Left cardiac atrium (tissue), 4 donors: ENCODE measurements at places on chromosomes 4 and X. TPM values are rescaled to one million over a fixed set of nuclear protein-coding genes. Genes with fewer than 3 reads are reported as not detected.

The SHROOM4 gene
- total RNA-seq, result 19.0 TPM

The NSUN7 gene
- 4.2 TPM for total RNA-seq

The ODAPH gene
- total RNA-seq, result not detected

The SPON2 gene
- total RNA-seq, result 14.0 TPM

The FGF5 gene
- not detected for total RNA-seq

The HAUS7 gene
- 22.2 TPM for total RNA-seq

The UBE2K gene
- total RNA-seq, result 60.9 TPM

The DMRTC1B gene
- total RNA-seq, result not detected

- DNase-seq, result no peak
These were observed 123.0 kb upstream of the PLS3 start for GRCh38 chrX:115437841-115438595.

DNA sequence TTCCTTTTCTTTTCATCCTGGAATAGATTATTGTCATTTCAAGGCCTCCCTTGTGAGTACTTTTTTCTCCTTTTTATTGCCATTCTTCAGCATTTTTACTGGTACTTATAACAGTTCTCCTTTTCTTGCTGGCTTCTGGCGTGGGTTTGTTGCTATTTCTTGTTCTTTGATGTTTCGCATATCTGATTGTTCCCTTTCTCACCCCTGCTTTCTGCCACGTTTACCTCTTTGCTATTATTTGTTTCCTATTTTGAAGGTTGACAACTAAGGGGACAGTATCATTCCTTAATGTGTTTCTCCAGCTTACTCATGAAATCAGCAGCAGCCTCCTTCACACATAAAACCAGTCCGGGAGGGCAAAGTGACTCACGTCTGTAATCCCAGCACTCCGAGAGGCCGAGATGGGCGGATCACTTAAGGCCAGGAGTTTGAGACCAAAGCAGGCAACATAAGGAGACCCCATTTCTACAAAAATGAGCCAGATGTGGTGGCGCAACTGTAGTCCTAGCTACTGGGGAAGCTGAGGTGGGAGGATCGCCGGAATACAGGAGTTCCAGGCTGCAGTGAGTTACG, 72.6 kb downstream of the DMD start:
- DNase-seq, result no peak

- DNase-seq, result no peak
These were observed 321.6 kb upstream of the PCDH10 start for GRCh38 chr4:132827522-132827921.

DNA sequence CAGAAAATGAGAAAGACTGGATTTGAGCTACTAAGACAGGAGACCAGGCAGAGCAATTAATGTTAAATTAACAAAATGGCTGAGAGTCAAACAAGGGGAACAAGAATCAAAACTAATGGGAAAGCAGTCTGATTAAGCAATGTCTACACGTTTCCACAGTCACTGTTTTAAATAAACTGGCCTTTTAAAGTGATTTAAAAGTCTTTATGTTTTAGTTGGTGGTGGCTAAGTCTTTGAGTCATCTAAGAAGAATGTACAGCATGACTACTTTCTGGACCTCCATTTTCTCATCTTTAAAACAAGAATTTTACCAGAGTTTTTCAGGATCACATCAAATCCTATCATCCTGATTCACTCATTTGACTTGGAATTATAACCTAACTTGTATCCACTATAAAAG, 233.8 kb downstream of the ENOX2 start:
- no peak for DNase-seq

- peak; percentile 74 for DNase-seq
These were observed 657 bp upstream of the ANKRD50 start for GRCh38 chr4:124713185-124713592.

DNA sequence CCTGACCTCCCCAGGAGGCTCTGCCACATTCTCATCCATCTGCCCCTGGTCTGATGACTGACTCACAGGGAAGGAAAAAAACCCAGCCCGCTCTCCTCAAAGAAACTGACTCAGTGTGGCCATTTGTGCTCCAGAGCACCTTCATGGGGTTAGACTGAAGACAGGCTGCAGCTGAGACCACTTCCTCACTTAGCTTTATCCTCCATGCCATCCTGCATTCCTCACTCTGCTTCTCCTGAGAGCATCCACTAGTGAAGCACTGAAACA, 35.9 kb upstream of the HPSE start:
- DNase-seq, result no peak

DNA sequence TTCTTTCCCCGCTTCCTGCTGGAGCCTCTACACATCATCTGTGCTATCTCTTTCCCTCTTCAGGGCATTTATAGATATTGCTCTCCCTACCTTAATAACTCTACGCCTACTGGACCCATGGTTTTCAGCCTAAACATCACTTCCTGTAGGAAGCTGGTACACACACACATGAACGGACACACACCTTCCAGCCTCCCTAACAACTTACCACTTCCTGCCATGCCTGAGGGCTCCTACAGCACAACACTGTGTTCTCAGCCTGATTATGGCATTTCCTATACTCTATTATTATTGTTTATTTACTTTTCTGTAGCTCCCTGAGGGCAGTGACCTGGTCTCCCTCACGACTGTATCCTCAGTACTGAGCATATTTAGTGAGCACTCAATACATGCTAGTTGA, 163.6 kb upstream of the MAP3K15 start:
- DNase-seq, result no peak

GRCh38 chrX:17669458-17669857, 67.8 kb upstream of the SCML1 start:
- no peak for DNase-seq

- DNase-seq, result no peak
These were observed 9.0 kb downstream of the KLHL8 start for GRCh38 chr4:87211249-87211952.

- no peak for DNase-seq
These were observed 290.3 kb upstream of the LDB2 start for GRCh38 chr4:17188547-17189400.

DNA sequence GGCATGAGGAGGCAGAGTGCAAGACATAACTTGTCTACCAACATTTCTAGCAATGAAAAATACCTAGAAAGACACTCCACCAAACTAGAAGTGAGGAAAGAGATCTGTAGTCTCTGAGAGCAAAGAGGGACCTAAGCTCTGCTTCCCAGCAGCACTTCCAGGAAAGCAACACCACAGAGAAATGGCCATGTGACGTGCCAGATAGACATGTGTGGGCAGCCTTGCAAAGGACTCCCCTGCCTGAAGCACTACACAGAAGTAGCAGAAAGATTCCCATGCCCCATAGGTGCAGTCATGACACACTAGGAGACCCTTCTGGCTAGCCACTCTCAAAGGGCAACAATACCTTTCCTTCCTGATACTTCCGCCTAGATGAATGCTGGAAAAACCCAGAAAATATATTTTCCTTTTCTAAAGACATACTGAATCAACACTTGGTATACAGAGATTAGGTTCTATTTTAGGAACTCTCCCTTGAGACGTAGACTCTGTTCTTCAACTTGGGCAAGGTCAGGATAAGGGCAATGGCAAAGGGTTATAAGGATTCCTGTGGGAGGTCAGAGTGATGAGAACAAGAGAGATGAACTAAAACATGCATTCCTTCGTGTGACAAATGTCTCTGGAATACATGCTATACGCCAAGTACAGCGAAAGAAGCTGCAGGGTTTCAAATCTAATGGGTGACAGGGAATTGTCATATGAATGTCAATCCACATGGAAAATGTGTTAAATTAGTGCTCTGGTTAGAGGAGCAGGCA, 187.5 kb upstream of the ETNPPL start:
- no peak for DNase-seq

DNA sequence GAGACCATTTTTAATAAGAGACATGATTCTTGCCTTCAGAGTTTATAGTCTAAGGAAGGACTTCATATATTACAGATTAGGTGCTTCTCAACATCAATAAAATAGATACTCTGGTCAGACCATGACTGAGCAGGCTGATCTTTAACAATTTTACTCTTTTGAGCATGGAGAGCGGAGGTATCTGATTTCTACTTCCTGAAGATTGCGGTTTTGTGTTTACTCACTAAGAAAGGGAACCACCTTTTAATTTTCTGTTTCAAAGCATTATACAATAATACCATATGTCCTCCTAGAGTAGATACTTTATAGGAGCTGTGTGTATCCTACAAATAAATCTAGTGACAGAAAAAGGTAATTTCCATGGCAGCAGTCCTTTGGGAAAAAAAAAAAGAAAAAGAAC, 12.5 kb downstream of the MORC4 start:
- no peak for DNase-seq

DNA sequence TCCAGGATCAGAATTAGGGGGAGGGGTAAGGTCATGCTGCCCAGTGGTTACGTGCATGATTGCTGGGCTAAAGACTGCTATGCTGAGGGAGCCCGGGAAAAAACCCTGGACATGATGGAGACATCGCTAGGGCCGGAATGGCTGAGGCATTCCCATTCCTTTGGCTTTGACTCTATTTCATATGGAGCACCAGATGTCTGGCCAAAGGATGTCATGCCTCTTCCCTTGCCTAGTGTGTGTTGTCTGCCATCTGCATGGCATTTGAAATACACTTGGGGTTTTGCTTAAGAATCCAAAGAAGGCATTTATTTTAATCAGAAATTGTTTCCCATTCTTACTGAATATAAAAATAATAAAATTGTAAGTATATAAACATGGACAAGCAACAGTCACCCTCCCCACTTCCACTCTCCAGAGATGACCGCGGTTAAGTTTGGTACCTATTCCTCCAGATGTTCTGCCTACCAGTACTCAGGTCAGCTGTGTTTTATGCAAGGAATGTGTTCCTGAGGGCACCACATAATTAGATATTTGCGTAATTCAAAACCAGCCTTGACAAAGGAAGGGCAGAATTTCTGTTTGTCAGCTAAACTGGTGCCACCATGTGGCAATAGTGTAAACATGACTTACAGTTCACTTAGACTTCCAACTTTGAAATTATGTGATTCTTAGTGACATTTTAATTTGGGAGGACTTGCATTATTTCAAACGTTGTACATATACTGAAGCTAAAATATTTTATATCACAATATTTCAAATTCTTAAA, 105.9 kb downstream of the CT47B1 start:
- DNase-seq, result no peak

GRCh38 chrX:65609237-65609636, 58.2 kb upstream of the MSN start:
- no peak for DNase-seq

DNA sequence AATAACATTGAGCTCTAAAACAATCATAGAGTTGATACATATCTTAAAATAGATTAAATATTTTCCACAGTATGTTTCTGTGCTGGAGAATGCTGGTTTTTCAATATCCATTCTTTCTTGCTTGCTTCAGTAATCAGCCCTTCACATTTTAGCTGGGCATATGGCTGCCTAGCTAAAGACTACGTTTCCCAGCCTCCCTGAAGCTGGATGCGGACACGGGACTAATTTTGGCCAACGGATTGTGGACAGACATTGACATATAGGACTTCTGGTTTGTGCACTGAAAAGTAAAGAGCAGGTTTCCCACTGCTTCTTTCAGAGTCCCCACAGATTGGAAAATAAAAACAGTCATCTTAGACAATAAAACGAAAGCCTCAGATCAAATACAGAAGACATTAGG, 97.3 kb downstream of the COL25A1 start:
- no peak for DNase-seq

GRCh38 chrX:119273420-119274192, 37.5 kb downstream of the PGRMC1 start:
- DNase-seq, result peak; percentile 50

- no peak for DNase-seq
These were observed 8.2 kb downstream of the GSX2 start for GRCh38 chr4:54107951-54108748.

DNA sequence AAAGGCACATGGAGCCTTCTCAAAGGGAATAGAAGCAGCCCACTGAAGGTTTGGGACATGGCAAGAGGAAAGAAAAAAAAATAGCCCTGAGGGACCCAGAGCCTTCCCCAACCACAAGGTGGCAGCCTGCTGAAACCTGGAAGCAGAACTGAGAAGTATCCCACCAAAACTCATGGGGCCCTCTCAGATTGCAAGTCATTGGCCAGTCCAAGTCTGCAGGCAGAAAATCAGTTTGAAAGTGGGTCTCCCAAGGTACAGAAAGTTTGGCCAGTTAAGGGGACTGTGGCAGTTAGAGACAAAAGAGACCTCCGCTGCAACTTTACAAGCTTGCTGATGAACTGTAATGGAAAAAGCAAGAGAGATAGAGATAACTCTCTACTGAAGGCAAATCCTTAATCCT, 155.8 kb downstream of the ANTXR2 start:
- DNase-seq, result peak; percentile 31

DNA sequence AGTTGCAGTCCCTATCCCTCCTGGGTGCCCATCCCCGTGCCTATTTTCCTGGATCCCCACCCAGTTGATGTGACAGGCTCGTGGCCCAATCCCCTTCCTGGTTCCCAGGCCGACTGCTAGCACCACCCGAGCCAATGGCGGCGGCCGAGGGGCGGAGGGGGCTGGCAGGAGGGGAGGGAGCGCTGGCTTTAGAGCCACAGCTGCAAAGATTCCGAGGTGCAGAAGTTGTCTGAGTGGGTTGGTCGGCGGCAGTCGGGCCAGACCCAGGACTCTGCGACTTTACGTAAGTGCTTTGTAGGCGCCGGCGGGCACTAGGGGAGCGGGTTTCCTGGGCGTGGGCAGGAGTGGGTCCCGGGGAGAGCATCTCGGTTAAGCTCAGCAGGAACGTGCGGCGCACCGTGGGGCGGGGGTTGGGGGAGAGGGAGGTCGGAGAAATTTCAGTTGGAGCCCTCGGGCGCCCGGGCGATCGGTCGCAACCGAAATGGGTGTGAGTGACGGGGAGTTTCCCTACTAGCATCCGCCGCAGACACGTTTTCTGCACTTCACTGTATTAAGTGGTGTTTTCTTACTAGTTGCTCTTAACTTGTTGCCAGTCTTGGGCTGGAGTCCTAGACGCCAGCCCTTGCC, at the start of gene PLS3:
TSS of gene PLS3 (plus strand) at position 197 of the 627 bp plus-strand sequence. CDS start 49,077 bp downstream, outside the sequence.
- DNase-seq, result peak; percentile 87

DNA sequence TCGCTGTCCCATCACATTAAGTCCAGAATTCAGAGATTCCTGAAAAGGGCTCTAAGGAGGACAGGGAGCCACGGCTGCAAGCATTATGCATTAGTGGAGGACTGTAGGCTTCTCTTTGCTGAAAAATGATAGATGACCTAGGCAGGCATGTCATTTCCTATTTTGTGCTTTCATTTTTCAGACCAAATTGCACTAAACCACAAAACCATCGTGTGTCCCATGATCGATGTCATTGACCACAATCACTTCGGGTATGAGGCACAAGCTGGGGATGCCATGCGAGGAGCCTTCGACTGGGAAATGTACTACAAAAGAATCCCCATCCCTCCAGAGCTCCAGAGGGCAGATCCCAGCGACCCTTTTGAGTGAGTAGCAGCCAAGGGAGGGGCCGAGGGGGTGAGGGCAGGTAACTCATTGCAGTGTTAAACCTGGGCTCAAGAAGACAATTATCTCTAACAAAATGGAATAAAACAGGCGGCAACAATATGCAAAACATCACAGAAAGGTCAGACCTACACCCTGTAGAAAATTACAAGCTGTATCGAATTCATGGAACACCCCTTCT, 355.2 kb upstream of the GALNT7 start:
- no peak for DNase-seq

- no peak for DNase-seq
These were observed 119.9 kb downstream of the ANK2 start for GRCh38 chr4:113169368-113169767.

GRCh38 chr4:6815029-6815836, 32.7 kb downstream of the KIAA0232 start:
- no peak for DNase-seq
